Activated CD4-positive, CD25-positive, alpha-beta regulatory T cell (primary cell): ENCODE measurements at places on chromosomes 7 and 10.
A peak's percentile ranks its signal among the peaks of the same experiment; 100 is the strongest.

- DNase-seq = no peak
These were observed 197.9 kb downstream of the IMMP2L start for GRCh38 chr7:111364413-111364812.

DNA sequence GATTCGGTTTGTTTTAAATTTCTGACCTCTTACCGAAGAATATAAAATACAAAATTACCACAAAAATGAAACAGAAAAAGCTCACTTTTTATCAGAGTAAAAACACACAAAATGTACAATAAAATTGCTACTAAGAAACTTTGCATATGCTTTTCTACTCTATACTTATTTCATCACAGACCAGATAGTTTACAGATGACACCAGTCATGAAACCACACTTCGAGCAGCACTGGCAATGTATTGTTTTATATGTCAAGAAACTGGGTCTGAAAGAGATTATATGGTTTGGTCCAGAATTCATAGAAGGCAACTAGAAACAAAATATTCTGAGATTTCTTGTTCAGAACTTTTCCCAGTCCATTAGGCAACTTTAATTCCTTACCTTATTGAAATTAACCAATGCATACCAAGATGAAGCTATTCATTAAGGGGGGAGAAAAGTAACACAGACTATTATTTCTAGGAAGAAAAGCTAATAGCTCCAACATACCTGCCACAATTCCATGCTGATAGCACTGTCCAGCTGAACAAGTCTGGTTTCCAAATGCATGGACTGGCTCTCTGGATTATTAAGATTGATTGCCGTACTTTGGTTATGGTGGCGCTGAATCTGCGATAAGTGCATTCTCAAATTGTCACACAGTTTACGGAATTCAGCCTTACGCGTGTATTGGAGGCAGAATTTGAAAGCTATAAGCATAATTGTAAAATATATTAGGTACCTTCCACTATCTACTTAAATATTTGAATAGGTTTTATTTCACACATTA lies 10.0 kb downstream of the EIF3A start:
- DNase-seq = no peak

DNA sequence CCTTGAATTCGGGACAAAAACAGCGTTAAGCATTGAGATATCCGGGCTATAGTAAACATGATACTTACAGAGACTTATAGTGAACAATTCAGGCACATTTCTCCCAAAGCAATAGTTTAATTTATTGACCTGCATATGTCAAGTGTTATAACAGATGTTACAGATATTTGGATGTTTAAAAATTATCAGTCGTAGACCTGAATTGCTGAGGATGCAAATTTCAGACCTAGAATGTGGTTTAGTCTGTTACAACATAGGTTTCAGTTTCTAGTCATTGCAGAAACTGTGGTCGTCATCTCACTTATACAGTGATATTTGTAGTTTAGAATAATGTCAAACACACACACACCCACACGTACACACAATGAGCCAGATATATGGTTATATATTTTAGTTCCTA lies 85.2 kb downstream of the VTI1A start:
- DNase-seq = no peak

DNA sequence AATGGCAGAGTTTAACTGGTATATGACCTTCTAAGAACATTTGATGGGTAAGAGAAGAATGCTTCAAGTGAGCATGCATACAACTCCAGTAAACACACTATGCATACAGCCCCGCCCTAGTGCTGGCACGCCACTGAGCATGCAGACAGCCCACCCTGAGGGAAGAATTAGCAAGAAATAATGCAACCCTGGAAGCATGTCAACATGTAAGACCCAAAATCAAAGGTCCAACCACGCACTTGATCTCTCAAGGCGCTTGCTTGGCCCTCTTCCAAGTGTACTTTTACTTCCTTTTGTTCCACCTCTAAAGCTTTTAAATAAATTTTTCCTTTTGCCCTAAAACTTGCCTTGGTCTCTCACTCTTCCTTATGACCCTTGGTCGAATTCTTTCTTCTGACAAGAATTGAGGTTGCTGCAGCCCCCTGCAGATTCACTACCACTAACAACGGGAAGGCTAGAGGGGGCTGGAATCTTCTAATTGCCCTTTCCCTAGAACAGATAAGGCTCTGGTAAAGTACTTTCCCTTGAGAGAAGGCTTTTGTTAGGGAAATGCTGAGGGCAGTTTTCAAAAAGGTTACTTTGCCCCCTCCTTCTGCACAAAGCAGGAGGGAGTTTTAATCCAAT lies 3.4 kb downstream of the FAM24B start:
- no peak for DNase-seq

- no peak for DNase-seq
These were observed 106.2 kb downstream of the TFEC start for GRCh38 chr7:115924411-115924810.

DNA sequence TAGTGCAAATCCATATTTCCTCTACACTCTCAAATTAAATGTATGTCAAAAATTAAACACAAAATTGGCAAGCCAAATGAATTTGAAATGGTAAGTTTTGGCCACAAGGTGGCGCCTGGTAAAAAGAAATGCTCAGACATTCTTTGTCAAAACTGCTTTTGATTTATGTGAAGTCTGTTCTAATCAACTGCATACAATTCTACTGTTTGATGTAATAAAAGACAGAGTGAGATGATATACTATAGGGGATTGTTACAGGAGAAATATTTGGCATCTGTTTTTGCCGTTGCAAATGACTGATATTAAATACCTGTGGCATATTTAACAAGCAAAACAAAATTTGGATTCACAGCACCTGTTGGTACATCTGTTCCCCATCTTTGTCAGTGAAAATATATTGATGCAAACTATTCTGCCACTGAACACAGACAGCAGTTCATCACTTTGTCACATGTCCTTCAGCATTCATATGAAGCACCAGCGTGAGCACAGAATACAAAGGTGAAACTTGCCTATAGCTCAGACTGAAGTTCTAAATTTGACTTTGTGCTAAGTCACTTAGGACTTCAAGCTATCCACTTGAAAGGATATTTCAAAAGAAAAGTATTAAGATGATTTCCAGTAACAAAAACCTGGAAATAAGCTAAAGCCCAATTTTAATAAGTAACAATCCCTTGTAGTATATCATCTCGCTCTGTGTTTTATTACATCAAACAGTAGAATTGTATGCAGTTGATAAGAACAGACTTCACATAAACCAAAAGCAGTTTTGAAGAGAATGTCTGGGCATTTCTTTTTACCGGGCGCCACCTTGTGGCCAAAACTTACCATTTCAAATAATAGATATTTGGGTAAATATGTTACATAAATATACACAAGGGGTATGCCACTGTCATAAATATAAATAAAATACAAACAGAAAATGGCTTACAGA lies 10.2 kb upstream of the CH25H start:
- peak; percentile 18 for DNase-seq

GRCh38 chr10:14579405-14579804 lies 195.3 kb downstream of the FAM107B start:
- DNase-seq = no peak

DNA sequence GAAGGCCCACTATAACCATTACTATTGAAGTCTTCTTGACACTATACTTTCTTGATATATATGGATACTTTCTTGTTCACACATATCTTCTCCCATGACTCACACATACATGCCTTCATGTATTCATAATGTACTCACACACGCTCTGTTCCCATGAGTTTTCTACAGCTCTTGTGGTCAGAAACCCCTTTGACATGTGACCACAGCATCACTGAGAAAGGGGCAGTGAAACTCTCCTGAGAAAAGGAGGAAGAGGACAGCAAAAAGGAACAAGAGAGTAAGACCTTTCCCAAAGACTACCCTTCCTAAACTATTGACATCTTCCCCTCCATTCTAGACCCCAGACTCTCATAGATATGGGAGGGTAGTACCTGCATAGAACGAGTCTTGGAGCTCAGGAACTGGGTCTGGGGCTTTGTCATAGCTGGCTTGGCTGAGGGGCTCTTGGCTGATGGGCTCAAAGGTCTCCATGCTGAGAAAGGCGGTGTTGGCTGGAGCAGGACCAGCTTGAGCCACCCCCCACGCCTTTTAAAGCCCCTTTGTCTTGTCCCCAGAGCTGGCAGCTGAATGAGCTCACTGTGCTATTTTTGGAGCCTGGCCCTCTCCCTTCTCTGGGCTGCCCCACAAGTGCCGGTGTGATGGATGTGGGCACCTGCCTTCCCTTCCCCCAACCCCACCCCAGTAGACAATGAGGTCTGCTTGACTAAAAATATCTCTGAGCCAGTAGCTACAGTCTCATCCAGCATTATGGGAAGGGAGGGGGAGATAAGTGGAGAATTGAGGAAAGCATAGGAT lies 5.1 kb downstream of the SYNPO2L start:
- no peak for DNase-seq

DNA sequence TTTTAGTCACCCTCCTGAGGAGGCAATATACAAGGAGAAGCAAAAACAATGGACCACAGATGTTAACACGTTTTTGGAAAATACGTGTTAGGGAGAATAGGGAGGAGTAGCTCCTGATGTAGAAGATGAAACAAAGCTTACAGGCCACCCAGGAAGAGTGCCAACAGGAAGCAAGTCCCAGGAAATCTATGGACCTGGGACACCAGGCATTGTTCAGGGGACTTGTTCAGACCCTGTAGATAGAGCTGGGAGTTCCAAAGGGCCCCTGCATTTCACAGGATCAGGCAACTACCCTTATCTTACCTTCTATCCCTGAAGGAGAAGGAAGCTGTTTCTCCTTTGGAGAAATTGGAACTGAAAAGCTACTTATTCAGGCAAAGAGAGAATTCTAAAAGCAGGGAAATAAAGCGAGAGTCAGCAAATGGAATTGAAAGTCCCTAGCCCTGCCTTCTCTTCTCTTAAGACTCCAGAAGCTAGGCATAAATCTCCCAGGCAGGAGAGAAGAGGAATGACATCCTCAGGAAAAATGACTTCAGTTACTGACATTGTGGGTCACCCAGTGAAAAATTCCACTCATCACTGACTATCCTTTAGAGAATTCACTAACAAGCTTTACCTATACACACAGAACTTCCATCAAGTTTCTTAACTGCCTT lies 77.7 kb upstream of the FAM3C start:
- DNase-seq = no peak

DNA sequence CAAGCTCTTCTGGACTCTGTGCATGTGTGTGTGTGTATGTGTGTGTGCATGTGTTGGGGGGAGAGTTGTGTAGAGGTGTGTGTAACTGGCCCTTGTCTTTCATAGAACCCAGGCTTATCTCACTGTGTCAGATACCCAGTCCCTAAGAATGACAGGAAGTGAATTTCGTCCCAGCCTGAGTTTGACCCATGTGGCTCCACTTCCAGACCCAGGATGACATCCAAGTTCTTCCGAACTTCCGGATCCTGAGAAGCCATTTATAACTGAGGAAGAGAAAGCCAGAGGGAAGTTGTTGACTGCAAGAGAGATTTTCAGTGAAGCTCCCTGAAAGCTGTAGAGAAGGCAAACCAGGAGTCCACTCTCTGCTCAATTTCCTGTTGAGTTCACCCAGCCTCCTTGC lies 53.2 kb downstream of the ADRB1 start:
- DNase-seq = no peak

DNA sequence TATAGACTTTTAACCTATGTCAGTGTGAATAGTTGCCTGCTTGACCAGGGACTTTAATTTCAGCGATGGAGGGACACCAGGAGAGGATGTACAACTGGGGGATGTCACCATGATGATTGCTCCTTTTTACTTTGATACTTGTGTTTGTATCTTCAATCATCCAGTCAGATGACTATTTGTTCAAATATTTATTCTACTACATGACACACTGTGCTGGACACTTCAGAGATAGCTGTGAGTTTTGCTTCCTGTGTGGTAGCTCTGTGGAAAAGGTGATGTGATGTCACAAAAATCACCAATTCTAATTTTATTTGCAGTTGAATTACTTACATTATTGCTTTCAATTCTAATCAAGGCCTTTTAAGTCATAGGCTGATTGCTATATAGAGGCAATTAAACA lies 62.7 kb upstream of the CREB5 start:
- DNase-seq = no peak

DNA sequence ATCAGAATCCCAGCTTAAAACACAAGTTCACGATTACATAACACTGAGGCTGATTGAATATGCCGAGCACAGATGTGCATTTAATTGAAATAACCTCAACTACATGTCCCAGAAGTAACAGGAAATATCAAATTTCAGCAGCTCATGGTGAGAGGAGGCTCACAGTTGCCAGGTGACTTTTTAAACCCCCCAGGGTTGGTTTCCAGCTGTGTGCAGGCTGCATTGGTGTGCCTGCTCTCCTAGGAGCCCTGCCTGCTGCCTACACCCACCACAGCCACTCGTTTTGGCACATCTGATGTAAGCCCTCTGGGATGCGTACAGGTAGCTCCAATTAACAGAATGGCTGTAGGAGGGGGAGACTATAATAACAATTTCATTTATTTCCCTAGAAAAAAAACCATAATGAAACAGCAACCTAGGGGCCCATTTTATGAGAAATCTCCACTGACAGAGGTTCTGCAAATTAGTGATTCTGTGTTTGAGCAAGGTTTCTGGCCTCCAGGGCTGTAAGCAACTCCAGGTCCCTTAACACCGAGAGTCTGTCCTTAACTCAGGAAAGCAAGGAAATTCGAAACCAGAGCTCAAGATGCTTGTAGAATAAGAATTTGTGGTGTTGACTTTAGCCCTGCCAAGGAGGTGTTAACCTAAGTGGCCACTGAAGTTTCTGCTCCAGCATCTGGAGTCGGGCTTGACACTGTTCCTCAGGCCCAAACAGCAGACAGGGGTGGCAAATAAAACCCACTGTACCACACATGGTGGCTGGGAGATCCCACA lies 161.9 kb downstream of the BMPER start:
- no peak for DNase-seq

GRCh38 chr10:127875916-127876315 lies 16.8 kb downstream of the CLRN3 start:
- no peak for DNase-seq

DNA sequence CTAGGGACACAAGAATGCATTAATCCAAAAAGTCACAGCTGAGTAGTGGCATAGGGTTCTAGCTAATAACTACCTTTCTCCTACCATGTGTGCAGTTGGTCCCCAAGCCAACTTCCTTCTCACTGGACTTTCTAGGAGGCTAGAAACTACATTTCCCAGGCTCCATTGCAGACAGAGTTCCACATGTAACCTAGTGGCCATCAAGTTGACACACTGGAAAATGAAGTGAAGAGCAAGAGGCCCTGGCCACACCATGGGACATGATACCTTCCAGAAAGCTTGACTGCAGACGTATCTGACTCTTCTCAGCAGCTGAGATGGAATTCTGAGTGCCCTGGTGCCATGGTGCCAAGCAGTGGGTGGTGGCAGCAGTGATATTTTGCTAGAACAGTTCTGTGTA lies 49.8 kb upstream of the TMEM273 start:
- DNase-seq = no peak

GRCh38 chr7:79529881-79530235 lies 76.4 kb upstream of the MAGI2 start:
- DNase-seq = no peak

GRCh38 chr10:78327778-78328591 lies 294.3 kb downstream of the RPS24 start:
- no peak for DNase-seq

DNA sequence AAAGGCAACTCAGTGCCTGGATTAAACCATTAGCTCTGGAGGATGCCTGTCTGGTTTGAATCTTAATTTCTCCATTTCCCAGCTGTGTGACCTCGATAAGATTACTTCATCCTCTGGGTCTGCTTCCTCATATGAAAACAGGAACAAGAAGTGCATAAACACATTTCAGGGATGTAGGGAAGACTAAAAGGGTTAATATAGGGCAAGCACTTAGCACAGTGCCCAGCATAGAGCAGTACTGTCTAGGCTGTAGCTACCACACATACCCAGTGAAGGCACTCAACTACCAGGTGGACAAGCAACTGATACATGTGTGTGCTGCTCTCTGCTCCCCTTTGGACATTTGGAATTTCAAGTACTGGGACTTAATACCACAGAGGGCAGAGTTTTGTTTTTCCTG lies 85.4 kb downstream of the KCNMA1 start:
- no peak for DNase-seq

- DNase-seq = no peak
These were observed 42.5 kb downstream of the CCDC71L start for GRCh38 chr7:106618480-106618879.
